ENCODE measurements at places on chromosomes 6 and 20.
A peak's percentile ranks its signal among the peaks of the same experiment; 100 is the strongest.

DNA sequence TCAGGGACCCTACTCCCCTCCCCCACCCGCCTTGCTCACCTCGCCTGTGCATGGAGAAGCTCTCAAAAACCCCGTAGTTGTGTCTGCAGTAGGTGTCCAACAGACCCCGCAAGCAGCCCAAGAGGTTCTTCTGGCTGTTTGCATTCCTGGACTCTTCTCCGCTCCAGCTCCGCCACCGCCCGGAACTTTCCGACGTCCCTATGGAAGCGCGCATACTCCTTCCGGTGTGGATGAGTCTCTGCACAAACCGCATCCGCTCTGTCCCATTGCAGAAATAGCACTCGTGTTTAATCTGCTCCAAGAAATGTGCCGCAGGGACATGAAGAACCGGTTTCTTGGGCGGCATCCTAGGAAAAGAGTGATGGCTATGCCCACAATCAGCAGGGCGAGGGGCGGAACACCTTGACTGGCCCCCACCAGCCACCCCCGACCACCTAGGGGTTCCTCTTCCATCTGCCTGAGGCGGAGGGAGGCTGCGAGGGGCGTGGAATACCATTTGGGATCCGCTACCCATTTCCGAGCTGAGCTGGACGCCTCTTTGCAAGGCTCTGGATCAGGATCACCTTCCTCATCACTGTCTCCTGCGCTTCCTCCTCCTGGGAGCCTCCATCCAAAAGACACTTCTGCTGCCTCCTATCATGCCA, 20.2 kb downstream of the HLA-DRA start:
- DNase-seq, result no peak

DNA sequence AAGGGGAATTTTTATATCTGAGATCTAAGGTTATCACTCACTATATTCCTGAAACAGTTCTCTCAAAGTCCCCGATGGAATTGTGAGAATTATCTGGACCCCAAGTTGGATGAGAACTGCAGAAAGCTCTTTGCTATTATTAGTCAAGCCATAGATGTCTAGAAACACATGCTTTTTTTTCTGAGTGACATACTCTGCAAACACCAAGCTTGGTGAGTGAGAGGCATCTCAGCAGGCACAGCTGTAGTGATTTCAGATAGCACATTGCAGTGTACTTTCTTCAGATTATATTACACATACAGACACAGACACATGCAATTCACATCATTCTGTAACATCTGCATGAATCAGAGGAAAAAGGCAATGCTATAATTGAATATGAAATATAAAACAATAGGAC, 111.1 kb upstream of the UFL1 start:
- DNase-seq, result no peak

DNA sequence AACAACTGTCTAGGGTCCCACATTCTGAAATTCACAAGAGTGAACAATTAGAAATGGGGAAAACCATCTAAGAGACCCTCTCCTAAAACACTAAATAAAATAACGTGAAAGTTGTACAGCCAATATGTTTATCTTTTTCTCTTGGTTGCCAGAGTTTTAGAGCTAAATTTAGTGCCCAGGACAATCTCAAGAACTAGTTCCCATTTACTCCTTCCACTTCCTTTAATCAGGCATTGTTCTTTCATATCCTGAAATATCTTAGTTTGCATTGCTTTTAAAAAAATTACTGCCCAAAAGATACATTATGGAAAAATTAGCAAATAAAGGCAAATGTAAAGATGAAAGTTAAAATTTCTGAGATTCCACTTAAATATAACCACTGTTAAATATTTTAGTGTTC, 33.1 kb upstream of the UBR2 start:
- DNase-seq, result no peak

DNA sequence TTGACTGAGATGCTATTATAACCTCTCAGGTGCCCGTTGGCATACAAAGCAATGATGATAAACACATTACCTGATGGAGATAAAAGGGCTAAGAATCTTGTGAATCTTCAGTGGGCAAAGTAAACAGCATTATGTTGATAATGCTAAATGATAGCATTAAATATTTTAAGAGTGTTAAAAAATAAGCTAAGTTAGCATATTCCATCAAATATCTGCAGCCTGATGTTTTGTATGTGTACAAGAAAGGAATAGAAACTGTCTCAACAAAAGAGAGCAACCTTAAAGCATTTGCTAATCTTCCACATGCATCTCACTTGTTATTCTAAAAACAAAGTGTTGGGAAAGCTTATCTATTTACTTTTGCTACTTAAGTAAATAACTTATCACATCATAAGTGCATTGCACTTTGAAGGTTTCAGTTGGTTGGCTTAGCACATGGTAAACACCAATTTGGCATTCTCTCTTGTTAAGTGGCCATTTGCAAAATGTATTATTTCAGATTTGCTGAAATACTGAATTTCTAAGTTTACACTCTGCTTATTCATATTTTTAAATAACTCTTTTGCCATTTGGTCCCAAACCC, 151.6 kb downstream of the SYNDIG1 start:
- DNase-seq, result no peak

DNA sequence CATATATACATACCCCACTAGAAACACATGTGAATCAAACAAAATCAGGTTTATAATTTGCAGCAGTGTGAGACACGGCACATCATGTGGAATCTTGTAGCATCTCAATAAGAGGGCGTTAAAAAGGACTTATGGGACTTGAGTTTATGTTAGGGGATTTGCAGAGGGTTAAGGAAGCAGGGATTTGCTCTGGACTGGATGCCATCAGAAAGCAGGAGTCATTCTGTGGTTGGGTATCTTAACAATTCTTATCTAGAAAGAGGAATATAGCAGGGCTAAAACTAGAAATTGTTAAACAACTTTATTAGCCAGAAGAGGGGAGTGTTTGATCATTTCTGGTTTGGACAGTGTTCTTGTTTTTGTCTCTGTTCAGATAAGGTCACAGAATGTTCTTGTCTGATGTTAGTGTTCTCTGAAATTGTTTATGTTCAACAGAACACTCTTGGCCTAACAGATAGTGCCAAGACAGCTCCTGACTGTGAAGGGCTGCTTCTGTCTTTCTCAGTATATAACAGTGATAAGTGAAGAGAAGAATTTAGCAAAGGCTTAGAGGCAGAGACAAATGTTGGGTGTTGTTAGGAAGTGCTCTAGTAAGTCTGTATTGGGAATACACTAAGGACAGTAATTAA, 39.2 kb downstream of the LIN28B start:
- no peak for DNase-seq

GRCh38 chr6:145119081-145119480, 616.2 kb downstream of the EPM2A start:
- DNase-seq, result no peak

DNA sequence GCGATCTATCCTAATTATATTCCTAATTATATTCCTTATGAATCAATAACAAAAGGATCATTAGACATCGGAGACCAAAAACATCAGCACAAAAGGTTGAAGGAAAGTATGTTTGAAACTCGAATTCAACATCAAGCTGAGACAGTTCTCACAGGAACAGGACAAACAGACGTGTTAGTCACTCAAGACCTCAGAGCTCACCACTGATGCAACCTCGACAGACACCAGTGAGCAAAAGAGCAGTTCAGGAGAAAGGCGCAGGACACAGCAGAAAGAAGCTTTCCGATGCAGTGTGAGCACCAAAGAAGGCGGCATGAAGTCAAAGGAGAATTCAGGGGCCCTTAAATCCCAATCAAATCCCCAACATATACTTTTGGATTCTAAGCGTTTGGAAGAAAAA, 6.3 kb upstream of the RAMACL start:
- no peak for DNase-seq

DNA sequence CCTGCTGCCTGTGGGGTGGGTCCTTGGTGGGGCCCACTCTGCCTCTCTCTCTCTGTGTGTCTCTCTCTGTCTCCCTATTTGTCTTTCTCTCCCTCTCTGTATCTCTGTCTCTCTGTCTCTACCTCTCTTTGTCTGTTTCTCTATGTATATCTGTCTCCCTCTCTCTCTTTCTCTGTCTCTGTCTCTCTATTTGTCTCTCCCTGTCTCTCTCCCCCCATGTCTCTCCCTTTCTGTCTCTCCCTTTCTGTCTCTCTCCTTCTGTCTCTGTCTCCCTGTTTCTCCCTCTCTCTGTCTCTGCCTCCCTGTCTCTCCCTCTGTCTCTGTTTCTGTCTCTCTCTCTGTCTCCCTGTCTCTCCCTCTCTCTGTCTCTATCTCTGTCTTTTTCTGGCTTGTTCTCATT, 353.2 kb downstream of the CDH4 start:
- DNase-seq, result no peak

DNA sequence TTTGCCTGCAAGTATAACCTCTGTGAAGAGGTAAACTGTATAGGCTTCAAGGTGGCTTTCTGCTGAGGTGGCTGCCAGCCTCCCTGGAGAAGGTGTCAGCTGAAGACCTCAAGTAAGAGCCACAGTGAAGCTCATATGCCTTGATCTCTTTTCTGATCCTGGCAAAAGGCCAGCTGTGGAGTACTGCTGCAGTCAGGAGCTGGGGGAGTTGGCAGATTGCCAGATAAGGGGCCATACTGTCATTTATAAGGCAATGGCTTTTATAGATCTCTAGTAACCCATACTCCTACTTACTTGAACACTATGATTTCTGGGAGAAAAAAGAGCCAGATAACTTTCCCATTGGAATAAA, 8.8 kb upstream of the CEP85L start:
- DNase-seq, result peak; percentile 27

DNA sequence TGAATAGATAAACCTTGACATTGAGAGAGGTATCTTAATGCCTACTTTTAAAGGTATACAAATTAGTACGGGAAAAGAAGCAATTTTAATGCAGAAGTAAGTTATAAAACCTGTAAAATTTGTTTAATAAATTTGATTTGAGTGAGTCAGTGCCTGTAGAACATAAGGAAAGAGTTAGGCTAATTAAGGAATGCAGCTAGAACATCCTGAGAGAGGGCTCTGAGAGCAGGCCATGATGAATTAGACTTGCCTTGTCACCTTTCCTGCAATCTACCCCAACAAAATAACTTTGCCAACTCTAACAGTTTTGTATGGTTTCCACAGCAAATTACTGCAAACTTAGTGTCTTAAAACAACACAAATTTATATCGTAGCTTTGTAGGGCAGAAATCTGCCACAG, 700.8 kb downstream of the RFPL4B start:
- DNase-seq, result no peak

- DNase-seq, result no peak
Observed at GRCh38 chr6:77440206-77440976, 22.9 kb downstream of the HTR1B start.

DNA sequence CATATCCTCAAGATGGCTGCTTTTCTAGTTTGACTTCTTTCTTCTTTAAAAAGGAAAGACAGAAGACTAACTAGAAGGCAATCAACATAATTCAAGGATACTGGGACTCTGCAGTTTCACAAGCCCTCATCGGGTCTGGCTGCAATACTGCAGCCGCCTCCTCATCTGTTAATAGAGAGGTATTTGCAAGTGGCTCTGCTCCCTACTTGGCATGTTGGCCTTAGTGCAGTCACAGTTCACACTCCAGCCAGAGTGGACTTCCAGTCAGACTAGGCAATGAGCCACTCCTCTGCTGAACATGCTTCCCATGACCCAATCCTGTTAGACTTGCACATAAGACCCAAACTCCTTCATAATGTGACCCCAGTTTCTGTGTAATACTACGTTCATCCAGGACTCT, 141.9 kb upstream of the ENPP5 start:
- no peak for DNase-seq

- DNase-seq, result no peak
Observed at GRCh38 chr6:142820338-142821051, 124.5 kb downstream of the HIVEP2 start.

DNA sequence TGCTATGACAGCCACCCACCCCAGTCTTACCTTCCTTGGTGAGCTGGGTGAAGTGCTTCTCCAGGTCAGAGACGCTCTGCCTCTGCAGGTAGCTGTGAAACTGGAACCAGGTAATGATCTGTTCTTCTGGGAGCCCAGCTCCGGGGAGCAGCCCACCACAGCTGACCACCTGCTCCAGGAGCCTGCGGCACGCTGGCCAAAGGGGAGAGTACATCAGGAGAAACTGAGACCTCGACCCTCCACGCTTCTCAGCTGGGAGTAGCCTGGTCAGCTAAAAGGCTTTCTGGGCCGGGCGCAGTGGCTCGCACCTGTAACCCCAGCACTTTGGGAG, 82.8 kb downstream of the PTPN1 start:
- no peak for DNase-seq

DNA sequence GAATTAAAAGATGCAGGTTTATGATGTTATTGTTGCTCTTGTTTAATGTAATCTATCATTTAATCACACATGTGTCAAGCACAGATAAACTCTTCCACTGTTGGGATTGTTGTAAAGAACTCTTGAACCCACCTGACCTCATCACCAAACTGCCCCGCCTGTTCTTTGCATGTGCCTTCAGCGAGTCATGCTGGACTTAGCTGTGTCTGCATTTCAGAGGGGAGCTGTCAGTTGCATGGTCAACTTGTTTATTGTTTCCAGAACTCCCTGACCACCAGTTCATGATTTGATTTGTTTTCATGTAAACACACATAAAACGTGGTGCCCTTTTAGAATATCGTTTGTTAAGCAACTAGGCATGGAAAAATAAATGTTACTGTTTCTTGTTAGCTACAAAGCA, 93.6 kb downstream of the KHDC1L start:
- no peak for DNase-seq

GRCh38 chr6:53543359-53544216, 1.3 kb downstream of the GCLC start:
- no peak for DNase-seq

DNA sequence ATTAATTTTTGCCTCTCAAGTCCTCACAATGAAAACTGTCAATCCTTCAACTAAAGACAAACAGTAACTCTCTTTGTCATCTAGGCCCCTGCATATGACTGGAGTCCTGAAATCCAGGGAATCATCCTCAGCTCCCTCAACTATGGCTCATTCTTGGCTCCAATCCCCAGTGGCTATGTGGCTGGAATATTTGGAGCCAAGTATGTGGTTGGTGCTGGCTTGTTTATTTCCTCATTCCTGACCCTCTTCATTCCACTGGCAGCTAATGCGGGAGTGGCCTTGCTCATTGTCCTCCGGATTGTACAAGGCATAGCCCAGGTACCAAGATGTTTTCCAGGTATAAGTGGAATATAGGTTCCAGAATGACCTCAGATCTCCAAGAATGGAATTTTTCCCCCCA, 15.4 kb downstream of the SLC17A4 start:
- no peak for DNase-seq

GRCh38 chr6:139577763-139578604, 203.5 kb upstream of the CITED2 start:
- no peak for DNase-seq
